ENCODE measurements at places on chromosomes 2 and 18.

DNA sequence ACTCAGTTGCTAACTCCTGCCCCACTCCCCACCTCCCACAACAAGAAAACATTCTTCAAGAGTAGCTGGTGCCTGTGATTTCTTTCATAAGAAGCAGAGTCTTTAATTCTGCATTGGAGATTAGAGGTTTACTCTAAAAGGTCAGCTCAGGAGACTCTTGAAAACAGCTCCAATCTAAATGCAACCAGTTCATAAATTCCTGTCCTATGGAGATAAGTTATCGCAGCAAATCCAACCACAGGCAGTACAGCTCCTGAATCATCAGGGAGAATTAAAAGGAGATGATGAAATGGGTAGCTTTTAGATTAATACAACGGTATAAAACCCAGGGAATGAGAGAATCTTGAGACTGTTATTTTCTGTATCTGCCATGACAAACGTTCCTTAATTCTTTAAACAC, 130.7 kb downstream of the SOCS6 start:
- peak; percentile 73 for DNase-seq

- DNase-seq = no peak
Observed at GRCh38 chr2:20129331-20130159, 78.1 kb upstream of the LAPTM4A start.

- DNase-seq = peak; percentile 53
Observed at GRCh38 chr2:196131949-196132925, 39.1 kb downstream of the STK17B start.

DNA sequence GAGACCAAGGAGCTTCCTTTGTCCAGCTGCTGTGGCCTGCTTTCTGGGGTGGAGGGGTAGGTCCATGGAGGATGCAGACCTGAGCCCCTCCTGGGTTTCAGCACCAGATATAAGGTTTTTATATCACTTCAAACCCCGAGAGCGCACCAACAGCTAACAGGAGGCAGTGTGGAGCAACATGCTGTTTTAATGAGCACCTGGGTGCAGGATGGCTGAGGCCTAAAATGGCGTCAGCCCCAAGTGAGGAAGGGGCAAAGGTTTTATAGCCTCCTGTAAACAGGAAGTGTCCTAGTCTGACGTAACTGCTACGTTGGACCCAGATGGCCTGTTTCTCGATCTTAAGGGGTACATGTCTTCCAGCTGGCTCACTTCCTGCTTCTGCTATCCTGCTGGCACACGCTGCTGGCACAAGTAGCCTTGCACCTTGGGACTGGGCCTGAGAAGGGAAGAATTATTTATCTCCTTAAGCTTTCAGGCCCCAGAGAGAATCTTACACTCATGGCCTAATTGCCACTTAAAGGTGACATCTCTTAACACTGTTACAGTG, 11.4 kb upstream of the REG1B start:
- DNase-seq = no peak

- DNase-seq = no peak
Observed at GRCh38 chr18:39596891-39597290, 2031.3 kb upstream of the CELF4 start.

- peak; percentile 77 for DNase-seq
Observed at GRCh38 chr2:74502720-74503505, 3.5 kb upstream of the LBX2 start.

DNA sequence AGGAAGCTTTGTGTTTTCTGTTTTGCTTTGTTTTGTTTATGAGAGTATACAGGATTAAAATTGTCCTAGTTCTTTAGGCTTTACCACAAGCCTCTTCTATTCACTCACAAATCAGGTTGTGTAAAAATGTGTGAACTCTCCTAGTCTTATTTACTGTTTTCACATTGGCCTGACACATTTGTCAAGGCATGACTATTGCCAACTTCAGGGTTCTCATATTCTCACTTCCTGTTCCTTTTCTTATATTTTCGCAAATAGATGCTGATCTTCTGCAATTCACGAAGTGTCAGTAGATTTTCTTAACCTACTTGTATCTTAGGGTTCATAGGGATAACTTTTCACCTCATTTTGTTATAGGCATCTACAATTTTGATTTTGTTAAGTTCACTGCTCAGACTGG, 67.1 kb downstream of the CCDC102B start:
- no peak for DNase-seq

GRCh38 chr2:70607121-70607561, 53.5 kb upstream of the TGFA start:
- DNase-seq = no peak

GRCh38 chr18:57353940-57354461, 1.6 kb downstream of the ST8SIA3 start:
- DNase-seq = peak; percentile 37

GRCh38 chr2:27322301-27322765, 564 bp downstream of the MPV17 start:
- no peak for DNase-seq

DNA sequence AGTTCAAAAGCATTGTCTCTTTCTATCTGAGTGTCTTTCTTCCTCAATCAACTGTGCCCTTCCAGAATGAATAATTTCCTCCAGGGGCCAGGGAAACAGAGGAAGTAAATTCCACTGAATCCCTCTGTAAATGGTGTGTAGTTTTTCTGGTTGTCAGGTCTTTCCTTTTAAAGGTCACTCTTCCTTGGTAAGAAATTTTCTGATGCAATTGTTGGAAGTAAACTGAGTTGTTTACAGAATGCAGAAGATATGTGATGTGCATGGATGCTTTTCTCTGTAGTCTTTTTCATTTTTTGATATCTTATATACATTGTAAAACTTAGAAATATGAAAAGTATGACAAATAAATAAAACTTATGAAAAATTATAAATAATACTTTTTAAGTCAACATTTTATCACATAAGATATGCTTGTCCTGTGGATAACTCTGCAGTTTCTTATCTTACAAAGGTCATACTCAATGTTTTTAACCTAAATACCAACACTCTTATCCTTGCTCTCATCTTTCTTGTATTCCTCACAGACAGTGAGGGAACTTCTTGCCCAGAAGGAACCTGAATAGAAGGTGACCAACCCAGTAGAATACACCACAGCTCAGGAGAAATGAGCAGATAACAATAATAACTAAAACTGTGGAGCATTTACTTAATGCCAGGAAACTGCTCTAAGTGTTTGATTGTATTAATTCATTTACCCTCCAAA, 234.5 kb downstream of the METTL4 start:
- no peak for DNase-seq

- DNase-seq = no peak
Observed at GRCh38 chr2:160940699-160941098, 219.5 kb upstream of the TANK start.

DNA sequence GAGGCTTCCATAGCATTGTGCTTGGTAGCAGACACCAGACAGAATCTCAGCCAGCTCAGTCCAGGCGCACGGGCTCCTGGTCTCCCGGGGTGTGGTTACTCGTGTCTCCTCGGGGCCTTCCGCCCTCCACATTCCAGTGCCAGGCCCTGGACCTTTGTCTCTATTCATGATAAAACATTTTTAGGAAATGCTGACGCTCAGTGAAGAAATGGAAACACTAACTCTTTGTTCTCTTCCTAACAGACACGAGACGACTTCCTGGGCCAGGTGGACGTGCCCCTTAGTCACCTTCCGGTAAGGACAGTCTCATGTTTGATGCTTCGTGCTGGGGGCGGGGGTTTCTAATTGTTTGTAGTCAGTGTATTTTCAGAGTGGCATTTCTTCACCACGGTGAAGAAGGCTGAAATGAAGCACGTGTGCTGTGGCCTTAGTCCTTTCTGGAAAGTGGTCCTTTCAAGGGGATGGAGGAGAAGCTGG, 271.8 kb downstream of the NEDD4L start:
- no peak for DNase-seq

- DNase-seq = peak; percentile 84
Observed at GRCh38 chr2:26764078-26764887, at the start of gene SLC35F6. SLC35F6 (plus strand) TSS chr2:26764284; CDS start chr2:26764350, 66 bp downstream.

DNA sequence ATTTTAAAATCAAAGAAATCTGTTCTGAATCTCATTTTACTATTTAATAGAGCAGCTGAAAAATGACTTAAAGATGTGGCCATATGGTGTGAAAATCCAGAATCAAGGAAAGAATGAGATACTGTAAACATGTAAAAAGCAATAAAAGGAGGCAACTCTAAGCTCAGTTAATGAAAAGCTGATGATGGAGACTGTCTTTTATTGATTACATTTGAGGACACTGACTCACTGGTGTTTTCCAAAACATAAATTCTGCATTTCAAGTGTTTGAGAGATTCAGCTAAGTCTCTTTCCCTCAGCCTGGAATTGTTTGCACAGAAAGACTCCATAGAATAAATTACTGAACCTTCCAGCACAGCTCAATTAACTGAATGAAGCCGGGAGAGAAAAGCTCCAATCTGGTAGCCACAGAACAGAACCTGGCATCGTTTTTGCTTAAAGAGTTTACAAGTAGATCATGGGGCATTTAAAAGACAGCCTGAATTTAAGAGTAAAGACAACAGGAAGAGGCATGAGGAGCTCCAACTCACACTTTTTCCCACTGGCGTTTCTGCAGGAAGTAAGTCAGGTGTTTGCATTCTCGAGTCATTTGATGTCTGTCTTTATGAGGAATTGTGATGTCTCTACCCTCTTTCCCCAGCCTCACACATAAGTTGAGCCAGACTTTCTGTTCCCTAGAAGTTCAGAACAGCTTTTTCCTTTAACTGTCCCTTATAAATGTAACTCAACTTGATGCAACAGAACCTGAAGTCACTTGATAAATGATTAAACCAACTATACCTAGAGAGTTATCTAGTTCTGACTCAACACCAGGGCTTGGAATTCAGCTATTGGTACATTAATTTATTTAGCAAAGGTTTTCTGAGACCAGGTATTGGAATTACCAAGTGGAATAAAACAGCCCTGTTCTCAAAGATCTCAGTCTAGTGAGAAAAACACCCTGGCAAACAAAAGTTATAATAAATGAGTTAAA, 53.3 kb downstream of the FTCDNL1 start:
- DNase-seq = no peak

GRCh38 chr18:8765783-8766463, 60.6 kb downstream of the MTCL1 start:
- peak; percentile 75 for DNase-seq

- no peak for DNase-seq
Observed at GRCh38 chr2:41540272-41540998, 507.4 kb upstream of the PKDCC start.

- peak; percentile 58 for DNase-seq
Observed at GRCh38 chr18:75223687-75224347, 13.2 kb downstream of the TSHZ1 start.

GRCh38 chr18:41226186-41226585, 728.8 kb upstream of the PIK3C3 start:
- DNase-seq = peak; percentile 88

DNA sequence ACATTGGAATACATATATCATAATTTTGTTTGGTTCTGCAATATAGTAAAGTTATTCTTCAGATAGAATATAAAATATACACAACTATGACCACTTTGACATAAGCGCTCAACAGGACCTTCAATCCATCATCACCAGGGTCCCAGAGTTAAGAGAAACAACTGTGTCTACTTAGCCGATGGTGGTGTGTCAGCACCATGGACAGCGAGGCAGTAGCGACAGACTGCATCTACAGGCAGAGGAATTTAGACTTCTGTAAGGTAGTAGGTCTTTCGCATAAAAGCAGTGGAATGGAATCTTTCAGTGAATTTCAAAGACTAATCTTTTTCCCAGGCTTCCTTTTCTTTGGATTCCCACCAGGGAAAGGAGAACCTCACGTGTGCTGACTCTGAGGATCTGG, 20.5 kb upstream of the LRPPRC start:
- DNase-seq = peak; percentile 48

GRCh38 chr2:20563833-20564232, 87.1 kb downstream of the HS1BP3 start:
- peak; percentile 90 for DNase-seq

DNA sequence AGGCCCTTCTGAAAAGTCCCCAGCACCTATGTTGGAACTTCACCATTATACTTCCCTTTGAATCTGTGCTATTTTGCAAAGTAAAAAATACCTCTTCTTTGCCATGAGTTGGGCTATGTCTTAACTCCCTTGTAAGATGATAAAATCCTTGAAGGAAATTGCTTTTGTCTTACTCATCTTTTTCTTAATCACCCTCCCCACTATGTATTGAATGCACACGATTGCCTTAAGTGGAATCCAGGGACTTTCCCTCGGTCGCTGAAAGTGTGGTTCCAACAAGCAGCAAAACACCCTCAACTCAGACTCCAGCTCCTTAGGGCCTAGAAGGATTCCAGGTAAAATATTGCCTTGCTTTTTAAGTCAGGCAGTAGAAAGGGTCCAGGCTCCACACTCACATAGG, 173.2 kb upstream of the ARL4C start:
- peak; percentile 89 for DNase-seq

DNA sequence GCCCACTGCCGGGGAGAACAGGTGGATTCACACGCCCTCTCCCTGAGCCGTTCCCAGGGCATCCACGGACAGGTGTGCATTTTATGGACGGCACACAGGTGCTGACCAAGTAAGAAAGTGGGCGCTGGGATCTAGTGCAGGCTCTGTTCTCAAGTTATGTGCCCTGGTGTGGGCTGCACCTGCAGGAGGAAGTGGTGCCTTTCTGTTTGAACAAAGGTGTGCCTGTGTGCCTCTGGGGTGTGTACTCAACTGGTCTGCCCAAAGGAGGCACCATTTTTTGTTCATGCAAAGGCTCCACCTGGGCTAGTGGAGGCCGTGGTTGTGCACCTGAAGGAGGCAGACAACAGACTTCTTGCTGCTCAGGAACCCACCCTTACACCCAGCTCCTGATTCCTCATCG, 88.2 kb upstream of the HK2 start:
- DNase-seq = no peak

DNA sequence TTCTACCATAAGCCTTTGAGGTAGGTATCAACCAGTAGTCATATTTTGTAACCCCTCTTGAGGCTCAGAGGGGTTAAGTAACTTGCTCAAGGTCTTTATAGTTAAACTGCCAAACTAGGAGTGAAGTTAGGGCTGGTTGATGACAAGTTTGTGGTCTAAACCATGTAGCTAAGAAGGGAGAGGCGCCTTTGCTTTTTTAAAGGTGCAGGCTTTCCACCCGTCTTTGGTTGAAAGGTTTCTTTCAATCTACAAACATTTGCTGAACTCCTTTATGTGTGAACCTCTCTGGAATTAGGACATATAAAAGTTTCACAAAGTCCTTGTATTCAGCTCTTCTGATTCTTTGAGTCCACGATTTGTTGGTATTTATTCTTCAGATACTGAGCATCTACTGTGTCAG, 2.4 kb upstream of the MTA3 start:
- no peak for DNase-seq

- DNase-seq = no peak
Observed at GRCh38 chr18:29076645-29077044, 899.7 kb upstream of the CDH2 start.

DNA sequence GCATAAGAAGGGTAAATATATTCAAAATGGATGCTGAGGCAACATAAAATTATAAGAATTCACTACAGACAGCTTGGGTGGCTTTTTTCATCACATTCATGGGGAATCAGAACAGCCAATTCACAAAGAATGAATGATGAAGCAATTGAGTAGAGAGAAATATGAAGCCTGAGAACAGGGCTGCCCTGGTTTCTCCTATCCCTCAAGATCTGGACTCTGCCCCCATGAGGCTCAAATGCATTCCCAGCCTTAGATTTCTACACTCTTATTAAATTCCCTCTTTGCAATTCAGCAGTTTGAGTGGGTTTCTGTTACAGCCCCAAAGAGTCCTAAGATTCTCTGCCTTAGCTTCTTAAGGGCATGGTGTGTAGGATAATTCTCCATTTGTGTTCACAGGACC, 172.5 kb downstream of the MAIP1 start:
- peak; percentile 69 for DNase-seq
